Esophagus muscularis mucosa (tissue), 4 donors: ENCODE measurements at places on chromosomes 3 and 15. TPM values are rescaled to one million over a fixed set of nuclear protein-coding genes. Genes with fewer than 3 reads are reported as not detected.

- H3K27ac ChIP-seq: no peak overlapping the region
- H3K4me1 ChIP-seq: peaks cover 17% of the 10 kb centered on the region
- no peak overlapping the region for H3K4me3 ChIP-seq
- no peaks in the 10 kb centered on the region for H3K27me3 ChIP-seq
- no peak for DNase-seq
Measured at GRCh38 chr15:39774688-39775267, 7.9 kb downstream of the FSIP1 start.

- no peak for DNase-seq
- H3K27ac ChIP-seq: no peak overlapping the region
- no peaks in the 10 kb centered on the region for H3K36me3 ChIP-seq
- H3K4me1 ChIP-seq: peaks cover 11% of the 10 kb centered on the region
- H3K4me3 ChIP-seq: no peak overlapping the region
Measured at GRCh38 chr3:32316976-32317375, 74.7 kb upstream of the CMTM7 start.

GRCh38 chr3:197325773-197326172 is 27.4 kb upstream of the DLG1 start:
- no peak overlapping the region for H3K27ac ChIP-seq
- no peaks in the 10 kb centered on the region for H3K27me3 ChIP-seq
- no peaks in the 10 kb centered on the region for H3K4me1 ChIP-seq
- H3K4me3 ChIP-seq: no peak overlapping the region
- DNase-seq: no peak

DNA sequence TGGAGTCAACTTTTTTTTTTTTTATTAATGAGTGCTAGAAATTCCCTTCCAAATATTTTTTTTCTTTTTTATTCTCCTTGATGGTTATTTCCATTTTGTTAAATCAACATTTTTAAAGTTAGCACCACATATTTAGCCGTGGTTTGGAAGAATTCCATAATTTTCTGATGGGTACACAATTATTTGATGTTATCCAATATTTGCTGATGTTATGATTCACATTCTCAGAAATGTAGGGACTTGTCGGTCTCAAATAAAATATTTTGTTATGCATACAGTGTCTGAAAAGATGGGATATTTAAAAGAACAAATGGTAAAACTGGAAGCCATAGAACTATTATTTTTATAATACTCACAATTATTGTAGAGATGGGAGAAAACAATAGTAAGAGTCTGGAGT is 911.5 kb upstream of the GBE1 start:
- H3K27ac ChIP-seq: no peak overlapping the region
- no peak overlapping the region for H3K4me3 ChIP-seq
- no peak for DNase-seq
- H3K27me3 ChIP-seq: no peaks in the 10 kb centered on the region
- no peaks in the 10 kb centered on the region for H3K36me3 ChIP-seq
- H3K4me1 ChIP-seq: no peaks in the 10 kb centered on the region

DNA sequence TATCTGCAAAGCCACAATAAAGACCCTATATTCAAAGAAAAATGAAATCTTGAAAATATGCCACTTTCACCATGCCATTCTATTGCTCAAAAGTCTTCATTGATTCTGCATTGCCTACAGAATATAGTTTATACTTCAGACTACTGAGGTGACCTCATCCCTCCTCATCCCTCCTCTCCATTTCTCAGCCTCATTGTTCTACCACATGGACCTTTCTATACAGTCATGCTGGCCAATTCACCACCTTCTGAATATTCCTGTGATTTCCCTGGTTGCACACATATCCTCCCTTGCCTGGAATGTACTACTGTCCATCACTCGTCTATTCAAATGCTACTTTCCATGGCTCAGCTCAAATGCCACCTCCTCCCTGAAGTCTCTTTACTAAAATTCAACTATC is 3.5 kb upstream of the COL8A1 start:
- no peak overlapping the region for H3K4me3 ChIP-seq
- no peaks in the 10 kb centered on the region for H3K27me3 ChIP-seq
- no peak overlapping the region for H3K27ac ChIP-seq
- H3K36me3 ChIP-seq: no peaks in the 10 kb centered on the region
- H3K4me1 ChIP-seq: peaks cover 28% of the 10 kb centered on the region

DNA sequence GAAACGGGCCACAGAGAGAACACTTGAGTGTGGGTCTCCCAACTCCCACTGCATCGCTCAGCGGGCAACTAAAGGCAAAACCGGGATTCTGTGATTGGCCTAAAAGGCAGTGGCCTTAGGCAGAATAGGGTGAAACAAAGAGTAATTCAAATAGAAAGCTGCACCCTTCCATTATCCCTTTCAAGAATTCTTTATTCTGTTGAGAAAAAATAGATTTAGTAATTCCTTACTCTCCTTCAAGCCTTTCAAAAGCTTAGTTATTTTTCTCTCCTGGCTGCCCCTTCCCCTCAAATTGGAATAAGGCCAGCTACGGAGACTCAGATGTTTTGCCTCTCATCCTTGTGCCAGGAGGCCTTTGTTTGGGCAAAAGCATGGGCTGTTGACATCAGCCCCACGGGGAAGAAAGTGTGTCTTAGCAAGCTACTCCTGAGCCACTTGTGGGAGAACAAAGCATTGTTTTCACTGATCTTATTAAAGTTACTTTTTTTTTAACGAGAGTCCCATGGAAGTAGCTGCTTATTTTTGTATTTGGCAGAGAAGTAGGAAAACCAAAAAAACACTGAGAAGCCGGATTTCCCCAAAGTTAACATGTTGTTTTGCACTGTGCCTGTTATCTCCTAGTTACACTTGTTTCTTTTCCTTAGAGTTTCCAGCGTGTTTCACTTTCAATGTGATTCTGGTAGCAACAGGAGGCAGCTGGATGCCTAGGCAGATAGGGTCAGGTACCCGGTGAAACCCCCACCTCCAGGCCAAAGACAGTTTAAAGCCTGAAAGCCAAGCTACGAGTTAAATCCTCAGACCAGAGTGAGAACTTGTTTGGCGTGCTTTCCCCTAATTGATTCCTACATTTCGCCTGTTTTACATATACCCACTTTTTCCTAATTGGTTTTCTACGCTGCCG is 2.2 kb downstream of the ST6GAL1 start:
- no peaks in the 10 kb centered on the region for H3K27me3 ChIP-seq
- H3K36me3 ChIP-seq: no peaks in the 10 kb centered on the region
- no peak for DNase-seq

- H3K27me3 ChIP-seq: no peaks in the 10 kb centered on the region
- no peak overlapping the region for H3K4me3 ChIP-seq
- DNase-seq: no peak
- no peaks in the 10 kb centered on the region for H3K36me3 ChIP-seq
Measured at GRCh38 chr3:161415506-161416231, 44.4 kb upstream of the SPTSSB start.

- no peak overlapping the region for H3K27ac ChIP-seq
- H3K4me1 ChIP-seq: peaks cover 4% of the 10 kb centered on the region
- H3K36me3 ChIP-seq: no peaks in the 10 kb centered on the region
- no peak for DNase-seq
- H3K27me3 ChIP-seq: no peaks in the 10 kb centered on the region
Measured at GRCh38 chr15:95884276-95884675, 446.2 kb upstream of the NR2F2 start.

Gene SLC22A14
- total RNA-seq: 0.23 TPM

Gene AAGAB
- 24.4 TPM for total RNA-seq

Gene MCF2L2
- total RNA-seq: 1.6 TPM
